Stimulated activated CD8-positive, alpha-beta memory T cell treated with anti-CD3 and anti-CD28 coated beads, Interleukin-15, amount 100 ng/mL, for 24 hours (primary cell): ENCODE measurements at places on chromosomes 5 and 9.

DNA sequence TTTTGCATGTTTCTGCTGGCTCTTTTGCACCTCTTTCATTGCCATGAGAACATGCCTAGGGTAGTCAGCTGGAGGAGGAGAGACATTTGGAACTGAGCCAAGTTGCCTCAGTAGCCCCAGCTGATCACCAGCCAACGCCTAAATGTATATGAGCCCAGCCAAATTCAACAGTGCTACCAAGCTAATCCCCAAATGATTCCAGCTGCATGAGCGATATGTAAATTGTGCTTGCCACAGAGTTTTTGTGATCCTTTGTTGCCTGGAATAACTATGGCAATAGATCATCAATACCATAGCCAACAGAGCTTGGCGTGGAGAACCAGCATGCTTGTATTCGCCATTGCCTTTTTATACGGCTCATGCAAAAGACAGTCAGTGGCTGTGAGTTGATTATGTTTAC is 110.5 kb downstream of the PRDM6 start:
- DNase-seq = no peak

DNA sequence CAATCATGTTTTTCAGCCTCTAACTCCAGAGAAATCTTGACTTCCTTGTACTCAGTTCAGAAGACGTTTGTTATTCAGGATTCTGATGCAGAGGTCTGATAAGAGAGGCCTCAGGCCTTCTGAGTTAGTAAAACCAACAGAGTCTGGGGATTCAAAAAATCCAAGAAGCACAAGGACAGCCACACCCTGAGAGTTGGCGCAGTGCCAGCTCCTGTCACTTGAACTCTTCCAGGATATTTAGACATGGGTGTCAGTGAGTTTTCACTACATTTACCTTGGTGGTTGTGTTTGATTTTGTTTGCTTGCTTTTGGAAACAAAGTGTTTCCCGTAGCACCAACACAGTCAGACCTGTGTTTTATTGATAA is 41.6 kb upstream of the PDE8B start:
- no peak for DNase-seq

- DNase-seq = no peak
Observed at GRCh38 chr5:12659686-12660085, 755.4 kb upstream of the CTNND2 start.

DNA sequence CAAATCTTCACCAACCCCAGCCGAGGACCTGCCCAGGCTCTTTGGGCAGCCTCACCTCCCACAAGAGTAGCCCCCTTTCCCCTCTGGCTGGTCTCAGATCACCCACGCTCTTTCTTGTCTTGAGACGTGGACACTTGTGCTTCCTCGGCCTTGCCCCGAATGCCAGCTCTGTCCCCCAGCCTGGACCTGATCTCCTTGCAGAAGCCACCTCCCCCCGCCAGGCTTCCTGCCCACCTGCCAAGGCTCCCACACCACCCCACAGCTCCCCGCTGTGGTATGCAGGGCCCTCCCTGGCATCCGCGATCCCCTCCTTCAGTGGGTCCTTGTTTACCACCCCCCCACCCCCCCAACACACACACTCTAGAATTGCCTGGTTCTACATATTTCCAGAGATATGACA is 133.7 kb downstream of the ROR2 start:
- no peak for DNase-seq

DNA sequence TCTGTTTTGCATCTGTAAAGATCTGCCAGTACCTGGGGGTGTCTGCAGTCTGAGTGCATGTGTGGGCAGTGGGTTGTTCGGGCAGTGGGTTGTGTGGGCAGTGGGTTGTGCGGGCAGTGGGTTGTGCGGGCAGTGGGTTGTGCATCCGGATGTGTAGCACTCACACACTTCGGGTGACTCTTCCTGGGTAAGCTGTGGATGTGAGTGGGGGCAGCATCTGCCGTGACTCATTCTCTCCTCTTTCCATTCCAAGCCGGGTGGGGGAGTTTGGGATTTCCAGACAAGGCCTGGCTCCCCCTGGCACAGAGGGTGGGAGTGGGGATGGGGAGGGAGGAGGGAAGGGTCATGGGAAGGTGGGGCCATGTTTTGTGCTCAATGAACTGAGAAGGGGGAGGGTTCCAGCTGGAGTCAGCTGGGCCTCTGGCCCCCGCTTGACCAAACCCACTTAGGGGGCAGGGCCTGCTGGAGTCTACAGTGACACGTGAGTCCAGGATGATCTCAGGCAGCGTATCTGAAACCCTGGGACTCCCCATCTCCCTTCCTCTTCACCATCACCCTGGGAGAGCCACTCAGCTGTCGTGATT is 8.3 kb downstream of the CRB2 start:
- DNase-seq = no peak

DNA sequence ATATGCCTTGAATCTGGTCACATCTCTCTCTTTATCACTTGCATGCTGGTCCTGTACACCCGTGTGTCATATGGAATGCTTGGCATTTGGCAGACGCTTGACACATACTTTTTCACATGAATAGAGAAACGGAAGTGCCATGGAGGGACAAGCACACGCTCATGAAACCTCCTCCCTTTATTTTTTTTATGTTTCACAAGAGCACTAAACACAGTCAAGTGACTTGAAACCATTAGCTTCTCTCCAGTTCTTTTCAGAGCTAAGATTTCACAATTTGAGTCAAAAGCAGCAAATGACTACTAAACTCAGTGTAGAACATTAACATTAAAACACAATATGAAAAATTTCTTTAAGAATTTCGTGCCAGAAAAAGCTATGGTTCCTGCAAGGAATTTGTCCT is 151.1 kb downstream of the DOCK2 start:
- DNase-seq = no peak

GRCh38 chr9:137186385-137186784 is 2.0 kb downstream of the ANAPC2 start:
- DNase-seq = no peak
